Cardiac muscle cell (in vitro differentiated cells and primary cell): ENCODE measurements at places on chromosomes 2 and 18. TPM values are rescaled to one million over a fixed set of nuclear protein-coding genes. Genes with fewer than 3 reads are reported as not detected.

DNA sequence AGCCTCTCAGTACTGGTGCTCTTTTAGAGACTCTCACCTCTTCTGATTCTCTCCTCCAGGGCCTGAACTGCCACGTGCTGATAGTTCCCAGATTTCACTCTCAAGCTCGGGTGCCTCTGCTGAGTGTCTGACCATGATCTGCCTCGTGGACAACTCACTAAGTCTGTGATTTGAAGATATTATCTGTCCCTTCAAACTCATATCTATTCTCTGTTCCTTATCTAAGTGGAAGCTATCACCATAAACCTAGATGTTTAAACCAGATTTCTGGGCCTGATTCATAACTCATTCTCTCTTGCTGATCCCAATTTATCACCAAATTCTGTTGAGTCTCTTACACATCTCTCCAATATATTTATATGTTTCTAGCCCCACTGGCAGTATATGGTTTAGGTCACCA is 29.9 kb upstream of the KIDINS220 start:
- no peak for DNase-seq

DNA sequence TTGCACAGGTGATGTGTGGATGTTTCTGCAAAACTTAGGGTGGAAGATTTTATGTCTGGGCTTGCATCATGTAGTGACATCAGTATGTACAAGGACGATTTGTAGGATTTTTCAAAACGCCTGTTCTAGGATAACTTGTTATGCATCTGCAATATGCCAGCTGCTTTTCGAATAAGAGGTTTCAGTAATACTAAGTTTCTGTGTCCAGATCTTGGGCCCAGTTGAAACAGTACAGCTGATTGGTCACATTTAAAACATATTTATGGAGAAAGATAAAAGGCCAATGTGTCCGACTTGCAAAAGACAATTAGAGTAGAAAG is 1.2 kb downstream of the PTPN4 start:
- DNase-seq = peak; percentile 56

DNA sequence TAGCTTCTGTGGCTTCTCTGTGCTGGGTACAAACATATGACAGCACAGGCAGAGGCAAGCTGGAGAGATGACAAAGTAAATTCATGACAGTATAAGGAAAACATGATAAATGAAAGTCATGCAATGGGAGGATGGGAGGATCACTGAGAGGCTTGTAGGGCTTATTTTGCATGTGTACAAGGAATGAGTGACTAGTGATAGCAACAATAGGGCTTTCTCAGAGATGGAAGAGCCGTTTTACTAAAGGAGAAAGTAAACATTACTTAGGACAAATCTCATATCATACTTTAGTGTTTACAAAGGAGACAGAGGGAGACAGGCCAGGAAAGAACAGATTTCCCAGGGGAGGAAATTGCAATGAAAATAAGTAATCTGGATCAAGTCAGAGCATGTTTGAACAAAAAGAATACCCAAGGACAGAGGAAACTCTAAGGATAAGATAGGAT is 82.5 kb upstream of the RBMS1 start:
- peak; percentile 77 for DNase-seq

GRCh38 chr2:239756790-239757760 is 268.1 kb downstream of the NDUFA10 start:
- peak; percentile 65 for DNase-seq

DNA sequence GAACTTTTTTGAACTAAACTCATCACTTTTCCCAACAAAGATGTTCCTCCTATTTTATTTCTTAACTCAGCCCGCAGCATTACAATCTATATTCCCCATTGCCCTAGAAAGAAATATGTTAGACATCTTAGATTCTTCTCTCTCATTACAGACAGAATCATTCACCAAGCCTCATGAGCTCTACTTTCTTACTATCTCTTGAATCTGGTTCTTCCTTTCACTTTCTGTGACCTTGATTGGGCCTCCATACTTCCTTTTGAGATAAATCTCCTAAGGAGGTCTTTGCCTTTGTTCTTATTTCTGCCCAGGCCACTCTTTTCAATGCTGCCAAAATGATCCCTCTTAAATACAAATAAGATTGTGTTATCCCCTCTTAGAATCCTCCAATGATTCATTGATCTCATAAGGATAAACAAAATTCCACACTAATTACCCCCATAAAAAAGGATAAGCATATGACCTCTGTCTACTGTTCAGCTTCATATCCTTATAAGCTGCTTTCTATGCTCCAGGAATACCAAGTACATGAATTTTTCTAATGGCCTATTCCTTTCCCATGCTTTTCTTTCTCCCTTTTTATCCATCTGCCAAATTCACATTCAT is 400.0 kb downstream of the ARHGAP15 start:
- no peak for DNase-seq

The LONRF2 gene
- 0.83 and 1.7 TPM in 2 replicates for total RNA-seq
